ENCODE measurements at places on chromosomes 3 and 15.

DNA sequence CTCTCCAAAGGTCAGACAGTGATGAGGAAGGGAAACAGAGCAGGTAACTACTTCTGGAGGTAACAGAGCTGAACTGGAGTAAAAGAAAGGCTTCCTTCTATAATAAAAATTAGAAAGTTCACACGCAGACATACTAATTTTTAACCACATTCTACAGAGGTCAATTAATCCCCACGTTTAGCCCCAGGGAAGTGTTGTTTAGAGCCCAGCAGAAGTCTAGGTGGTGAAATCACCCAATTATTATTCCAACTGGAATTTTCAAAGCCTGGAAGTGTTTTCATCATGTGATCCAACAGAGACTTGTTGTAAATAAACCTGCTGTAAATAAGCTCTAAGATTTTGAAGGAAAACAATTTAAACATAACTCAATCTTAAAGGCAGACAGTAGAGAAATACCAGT lies 6.8 kb downstream of the ALDH1A2 start:
- DNase-seq, result no peak

DNA sequence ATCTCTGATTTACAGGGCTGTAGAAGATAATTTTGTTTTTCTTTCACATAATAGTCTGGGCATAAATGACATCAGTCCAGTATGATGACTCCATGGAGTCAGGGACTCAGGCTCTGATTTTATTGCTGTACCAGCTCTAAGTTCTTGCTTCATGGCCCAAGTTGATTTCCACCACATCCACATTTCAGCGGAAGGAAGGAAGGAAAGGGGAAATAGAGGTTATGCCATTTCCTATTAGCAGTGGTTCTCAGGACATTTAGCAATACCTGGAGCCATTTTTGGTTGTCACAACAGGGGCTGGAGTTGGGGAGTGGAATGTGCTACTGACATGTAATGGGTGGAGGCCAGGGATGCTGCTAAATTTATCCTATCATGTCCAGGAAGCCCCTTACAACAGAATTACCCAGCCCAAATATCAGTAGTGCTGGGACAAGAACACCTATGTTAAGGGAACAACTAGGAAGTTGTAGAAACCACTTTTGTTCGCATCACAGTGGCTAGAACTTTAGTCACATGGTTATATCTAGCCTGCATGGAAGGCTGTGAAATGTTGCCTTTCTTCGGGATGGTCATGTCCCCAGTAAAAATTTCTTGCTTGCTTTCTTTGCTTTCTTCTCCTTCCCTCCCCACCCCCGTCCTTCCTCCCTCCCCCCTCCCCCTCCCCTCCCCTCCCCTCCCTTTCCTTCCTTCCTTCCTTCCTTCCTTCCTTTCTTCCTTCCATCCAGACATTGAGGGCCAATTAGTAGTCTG lies 42.1 kb downstream of the OXSR1 start:
- DNase-seq, result no peak

DNA sequence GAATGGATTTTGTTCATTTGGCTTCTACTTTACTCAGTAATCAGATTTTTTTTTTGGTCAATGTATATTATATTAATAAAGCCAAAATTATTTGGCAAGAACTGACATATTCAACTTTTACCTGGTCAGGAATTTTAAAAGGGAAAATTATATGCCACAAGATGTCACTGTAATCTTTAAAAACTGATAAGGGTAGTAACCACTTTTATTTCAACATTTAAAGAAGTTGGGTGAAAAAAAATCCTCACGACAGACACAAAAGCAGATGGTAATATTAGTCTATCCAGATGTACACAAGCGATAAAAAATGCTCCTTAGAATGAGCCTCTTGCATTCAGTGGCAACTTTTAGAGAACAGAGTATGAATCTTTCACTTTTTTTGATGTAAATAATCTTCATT lies 101.9 kb downstream of the SERPINI1 start:
- DNase-seq, result no peak

- no peak for DNase-seq
These were observed 61.9 kb upstream of the TLE3 start for GRCh38 chr15:70159713-70160009.

GRCh38 chr3:58151637-58152036 lies 59.1 kb downstream of the DNASE1L3 start:
- DNase-seq, result no peak

DNA sequence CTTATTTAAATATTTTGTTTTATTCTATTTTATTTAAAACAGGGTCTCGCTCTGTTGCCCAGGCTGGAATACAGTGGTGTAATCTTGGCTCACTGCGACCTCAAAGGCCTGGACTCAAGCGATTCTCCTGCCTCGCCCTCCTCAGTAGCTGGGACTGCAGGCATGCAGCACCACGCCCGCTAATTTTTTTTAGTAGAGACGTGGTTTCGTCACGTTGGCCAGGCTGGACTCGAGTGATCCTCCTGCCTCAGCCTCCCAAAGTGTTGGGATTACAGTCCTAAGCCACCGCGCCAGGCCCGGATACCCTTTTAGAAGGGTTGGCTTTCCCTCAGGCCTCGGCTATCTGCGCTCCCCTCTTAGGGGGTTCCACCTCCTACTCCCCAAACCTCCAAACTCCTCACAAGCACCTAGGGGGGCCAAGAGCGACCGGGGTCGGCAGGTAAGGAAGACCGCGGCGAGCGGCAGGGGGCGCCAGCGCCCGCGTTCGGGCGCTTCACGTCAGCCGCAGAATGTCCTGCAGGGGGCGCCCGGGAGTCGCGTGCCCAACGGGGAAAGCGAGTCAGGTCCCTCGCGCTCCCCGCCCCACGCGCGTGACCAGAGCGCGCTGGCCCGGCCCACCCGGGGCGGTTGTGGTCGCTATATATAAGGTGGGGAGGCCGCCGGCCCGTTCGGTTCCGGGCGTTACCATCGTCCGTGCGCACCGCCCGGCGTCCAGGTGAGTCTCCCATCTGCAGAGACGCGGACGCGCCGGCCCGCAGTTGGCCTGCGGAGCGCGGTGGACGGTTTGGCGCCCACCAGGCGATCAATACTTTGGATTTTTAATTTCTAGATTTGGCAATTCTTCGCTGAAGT lies 51.8 kb upstream of the GATM start:
- peak; percentile 59 for DNase-seq

GRCh38 chr3:38054499-38055001 lies 15.5 kb downstream of the DLEC1 start:
- DNase-seq, result no peak

GRCh38 chr3:23594894-23595670 lies 210.7 kb upstream of the UBE2E1 start:
- peak; percentile 25 for DNase-seq

- no peak for DNase-seq
These were observed 805.7 kb downstream of the TUSC7 start for GRCh38 chr3:117515309-117515708.

DNA sequence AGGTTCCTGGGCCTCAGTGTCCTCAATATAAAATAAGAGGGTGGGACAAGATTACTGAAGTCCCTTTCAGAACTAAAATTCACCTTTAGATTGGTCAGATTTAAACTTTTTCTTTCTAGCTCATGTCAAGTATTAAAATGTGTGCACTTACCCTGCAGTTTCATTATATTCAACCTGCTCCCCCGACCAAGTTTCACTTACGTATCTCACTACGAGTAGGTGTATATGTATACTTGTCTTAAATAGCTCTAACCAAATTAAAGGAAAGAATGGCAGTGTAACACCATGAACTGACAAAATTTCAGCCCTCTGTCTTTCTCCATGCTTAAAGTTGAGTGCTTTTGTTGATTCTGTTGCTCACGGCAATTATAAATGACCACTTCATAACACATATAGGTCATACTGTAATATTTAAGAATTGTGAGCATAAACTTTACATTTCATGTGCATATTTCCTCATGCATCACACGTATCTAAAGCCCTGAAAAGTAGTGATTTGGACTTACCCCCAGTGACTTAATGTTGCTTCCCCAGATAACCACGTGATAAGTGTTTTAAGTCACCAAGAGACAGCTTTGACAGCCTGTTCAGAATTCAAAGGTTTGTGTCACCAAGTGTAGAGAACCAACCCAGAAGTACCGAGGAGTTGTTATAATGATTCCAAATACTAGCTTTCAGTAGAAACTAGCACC lies 70.0 kb downstream of the PGPEP1L start:
- DNase-seq, result no peak

DNA sequence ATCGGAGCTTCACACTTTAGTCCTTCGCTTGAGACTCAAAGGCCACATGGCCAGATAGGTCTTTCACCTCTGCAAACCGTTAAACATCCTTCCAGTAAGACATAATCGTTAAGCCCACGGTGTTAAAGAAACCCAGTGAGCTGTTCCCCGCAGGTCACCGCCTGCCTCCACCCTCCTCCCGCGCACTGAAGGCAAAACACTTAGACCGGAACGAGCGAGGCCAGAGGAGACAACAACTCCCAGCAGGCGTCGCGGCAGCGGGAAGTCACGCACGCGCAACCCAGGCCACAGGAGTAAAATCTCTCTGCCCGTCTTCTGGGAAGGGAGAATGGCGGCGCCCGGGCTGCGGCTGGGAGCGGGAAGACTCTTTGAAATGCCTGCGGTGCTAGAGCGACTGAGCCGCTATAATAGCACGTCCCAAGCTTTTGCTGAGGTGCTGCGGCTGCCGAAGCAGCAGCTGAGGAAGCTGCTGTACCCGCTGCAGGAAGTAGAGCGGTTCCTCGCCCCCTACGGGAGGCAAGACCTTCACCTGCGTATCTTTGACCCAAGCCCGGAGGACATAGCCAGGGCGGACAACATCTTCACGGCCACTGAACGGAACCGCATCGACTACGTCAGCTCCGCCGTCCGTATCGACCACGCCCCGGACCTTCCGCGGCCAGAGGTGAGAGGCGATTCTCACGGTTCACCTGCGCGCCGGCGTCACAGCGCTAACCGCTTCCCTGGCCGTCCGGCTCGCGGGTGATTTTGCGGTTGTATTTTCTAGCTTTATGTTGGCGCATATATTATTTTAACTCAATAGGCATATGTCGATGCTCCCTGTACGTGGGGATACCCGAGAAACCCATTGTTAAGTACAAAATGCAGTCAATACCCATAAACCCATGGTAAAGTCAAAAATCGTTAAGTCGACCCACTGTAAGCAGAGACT lies at the start of gene GTPBP8:
Gene GTPBP8 (plus strand): TSS at position 313 of the 931 bp plus-strand sequence. CDS start 16 bp downstream, at position 329.
- DNase-seq, result peak; percentile 94

- DNase-seq, result no peak
These were observed 26.9 kb upstream of the CACNA2D2 start for GRCh38 chr3:50530001-50530970.

GRCh38 chr3:144852999-144853398 lies 881.4 kb downstream of the DIPK2A start:
- no peak for DNase-seq

GRCh38 chr3:106268696-106269095 lies 399.9 kb upstream of the CBLB start:
- DNase-seq, result no peak

GRCh38 chr3:13718436-13718835 lies 161.4 kb downstream of the WNT7A start:
- DNase-seq, result no peak

DNA sequence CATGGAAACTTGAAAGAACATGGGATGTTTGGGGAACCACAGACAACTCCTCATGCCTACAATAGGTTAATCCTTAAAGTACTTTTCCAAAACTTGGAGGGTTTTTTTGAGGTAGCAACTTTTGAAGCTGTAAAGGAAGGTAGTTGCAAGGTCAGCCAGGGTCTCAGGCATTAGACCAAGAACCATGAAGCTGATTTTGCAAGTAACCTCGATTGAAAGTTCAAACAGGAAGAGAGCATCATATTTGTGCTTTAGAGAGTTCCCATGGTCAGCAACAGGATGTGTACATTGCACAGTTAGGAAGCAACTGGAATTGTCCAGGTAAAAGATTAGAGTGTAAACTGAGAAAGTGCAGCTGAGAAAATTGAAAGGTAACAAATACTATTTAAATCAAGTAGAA lies 199.8 kb upstream of the NR2F2 start:
- no peak for DNase-seq

- DNase-seq, result peak; percentile 77
These were observed 61.4 kb upstream of the IMPG2 start for GRCh38 chr3:101381809-101382208.

DNA sequence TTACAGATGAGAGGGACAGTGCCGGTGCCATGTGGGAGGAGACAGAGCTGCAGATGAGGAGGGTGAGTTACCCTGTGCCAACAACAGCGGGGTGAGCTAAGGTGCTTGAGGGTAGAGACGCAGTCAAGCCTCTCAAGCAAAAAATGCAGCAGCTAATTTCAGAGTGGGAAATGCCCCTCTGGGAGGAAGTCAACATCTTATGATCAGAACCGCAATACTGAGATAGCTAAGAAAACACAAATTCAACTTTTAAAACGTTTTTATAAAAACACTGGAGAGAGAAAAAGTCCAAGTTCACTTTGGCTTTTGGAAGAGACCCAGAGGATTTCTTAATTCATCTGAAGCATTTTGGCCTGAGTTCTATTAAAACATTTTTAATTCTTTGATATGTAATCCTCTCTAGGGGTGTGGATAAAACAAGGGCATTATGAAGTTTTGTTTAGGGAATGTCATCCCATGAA lies 319.2 kb downstream of the SLC9A9 start:
- DNase-seq, result no peak

DNA sequence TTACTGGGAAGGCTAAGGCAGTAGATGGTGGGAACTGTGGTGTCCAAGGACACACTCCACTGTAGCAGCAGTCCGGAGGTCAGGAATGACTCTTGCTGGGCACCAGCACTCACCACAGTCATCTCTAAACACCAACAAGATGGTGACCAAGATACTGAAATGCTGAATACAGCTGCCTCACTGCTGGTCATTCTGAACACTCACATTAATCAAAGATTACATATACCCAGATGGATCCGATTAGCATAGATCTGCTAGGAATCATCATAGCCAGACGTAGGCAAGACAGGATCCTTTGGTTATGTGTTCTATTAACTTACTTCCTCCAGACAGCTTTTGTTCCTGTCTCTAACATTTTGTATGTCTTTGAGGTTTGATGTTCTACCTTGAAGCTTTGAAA lies 134.9 kb upstream of the BFSP2 start:
- no peak for DNase-seq

GRCh38 chr15:40306371-40306770 lies 1.4 kb downstream of the PLCB2 start:
- DNase-seq, result no peak

DNA sequence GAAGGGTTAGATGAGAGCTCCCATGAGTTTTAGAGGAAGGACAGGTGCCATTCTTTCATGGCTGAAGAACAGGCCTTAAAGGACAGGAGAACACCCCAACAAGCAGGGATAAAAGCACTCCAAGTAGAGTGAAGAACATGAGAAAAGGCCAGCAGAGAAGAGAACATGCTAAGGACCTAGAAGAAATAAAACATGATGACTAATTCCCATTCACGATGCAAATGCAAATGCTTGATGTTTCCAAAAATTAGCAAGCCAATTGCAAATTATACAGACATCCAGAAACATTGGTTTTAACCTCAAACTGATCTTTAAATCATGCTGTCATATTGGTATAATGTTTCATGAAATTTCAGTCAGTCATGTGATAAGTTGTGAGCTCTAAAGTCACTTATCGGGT lies 241.7 kb downstream of the CNTN3 start:
- DNase-seq, result no peak
